ENCODE measurements at places on chromosomes 3 and 15.
A peak's percentile ranks its signal among the peaks of the same experiment; 100 is the strongest.

- no peak for ATAC-seq
Observed at GRCh38 chr15:27592036-27592760, 506.9 kb downstream of the OCA2 start.

GRCh38 chr15:59646277-59646676 is 11.0 kb downstream of the GTF2A2 start:
- ATAC-seq = no peak

GRCh38 chr3:183586477-183586876 is 31.0 kb upstream of the KLHL6 start:
- ATAC-seq = no peak

GRCh38 chr3:101518421-101518871 is 5.4 kb upstream of the SENP7 start:
- ATAC-seq = peak; percentile 95

DNA sequence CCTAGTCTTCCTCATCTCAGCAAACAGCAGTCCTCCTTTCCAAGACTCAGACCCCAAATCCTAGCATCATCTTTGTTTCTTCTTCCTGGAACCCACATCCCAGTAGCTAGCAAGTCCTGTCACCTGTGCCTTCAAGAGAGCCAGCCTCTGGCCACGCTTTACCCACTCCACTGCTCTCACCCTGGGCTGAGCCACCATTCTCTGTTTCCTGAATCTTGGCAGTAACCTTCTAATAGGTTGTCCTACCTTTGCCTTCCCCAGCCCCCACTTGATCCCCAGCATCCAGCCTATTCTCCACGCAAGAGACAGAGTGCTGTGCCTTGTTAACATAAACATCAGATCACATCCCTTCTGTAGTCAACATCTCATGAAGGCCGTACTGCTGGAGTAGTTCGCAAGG is 323.4 kb downstream of the LRTM1 start:
- no peak for ATAC-seq

- ATAC-seq = no peak
Observed at GRCh38 chr15:98035134-98035533, 74.6 kb downstream of the ARRDC4 start.

GRCh38 chr3:197168606-197169005 is 129.8 kb downstream of the DLG1 start:
- ATAC-seq = no peak

DNA sequence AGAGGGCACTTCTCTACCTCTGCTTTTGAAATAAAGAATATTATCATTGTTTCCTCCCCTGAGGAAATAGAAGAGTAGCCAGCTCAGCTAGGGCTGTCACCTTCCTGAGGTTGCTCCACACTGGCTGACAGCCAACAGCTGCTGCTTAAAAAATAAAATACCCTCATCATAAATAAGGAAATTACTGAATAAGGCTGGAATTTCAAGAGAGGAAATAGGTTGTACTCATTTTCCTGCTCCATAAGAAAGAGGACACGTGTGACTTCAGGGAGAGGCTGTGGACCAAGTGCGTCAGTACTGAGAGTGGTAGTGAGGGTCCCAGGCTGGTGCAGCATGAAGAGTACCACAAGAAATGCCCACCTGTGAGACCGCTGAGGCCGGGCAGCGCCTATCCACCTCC is 8.1 kb upstream of the C2CD4B start:
- ATAC-seq = no peak

Measured in stimulated activated memory B cell treated with anti-CD40 and anti-IgM and Interleukin-4, amounts not matched to agents 10 μg/mL and 1 μg/mL and 100 μg/mL, for 72 hours (primary cell).